T-helper 1 cell treated with Interleukin-12 subunit alpha and Interleukin-12 subunit beta and Interleukin-4 antibody, amounts not matched to agents 30 ng/mL and 1 ng/mL, for 36 hours (primary cell): ENCODE measurements at places on chromosomes 12 and 14. TPM values are rescaled to one million over a fixed set of nuclear protein-coding genes. Genes with fewer than 3 reads are reported as not detected.

The ASB2 gene
- 62.2 and 66.6 TPM in 2 replicates for total RNA-seq

The CLEC4A gene
- 0.39 and 0.46 TPM in 2 replicates for total RNA-seq

The FAM186B gene
- 0.29 and 0.54 TPM in 2 replicates for total RNA-seq

The RASSF3 gene
- 72.8 and 74.4 TPM in 2 replicates for total RNA-seq

The LRP1-AS gene
- not detected in 2 replicates for total RNA-seq

The SP7 gene
- total RNA-seq: 0.07 TPM in 1 of 2 replicates, not detected in the other

The GABARAPL1 gene
- 4.2 and 5.4 TPM in 2 replicates for total RNA-seq

The DPPA3 gene
- not detected in 2 replicates for total RNA-seq

The RNASE7 gene
- not detected in 2 replicates for total RNA-seq

The FMNL3 gene
- total RNA-seq: 49.0 and 50.2 TPM in 2 replicates
